ENCODE measurements at places on chromosomes 7 and 10.

GRCh38 chr10:89153116-89153515 is 54.0 kb downstream of the CH25H start:
- no peak for DNase-seq

- DNase-seq, result no peak
These were observed 10.3 kb downstream of the EPHB6 start for GRCh38 chr7:142864980-142865747.

DNA sequence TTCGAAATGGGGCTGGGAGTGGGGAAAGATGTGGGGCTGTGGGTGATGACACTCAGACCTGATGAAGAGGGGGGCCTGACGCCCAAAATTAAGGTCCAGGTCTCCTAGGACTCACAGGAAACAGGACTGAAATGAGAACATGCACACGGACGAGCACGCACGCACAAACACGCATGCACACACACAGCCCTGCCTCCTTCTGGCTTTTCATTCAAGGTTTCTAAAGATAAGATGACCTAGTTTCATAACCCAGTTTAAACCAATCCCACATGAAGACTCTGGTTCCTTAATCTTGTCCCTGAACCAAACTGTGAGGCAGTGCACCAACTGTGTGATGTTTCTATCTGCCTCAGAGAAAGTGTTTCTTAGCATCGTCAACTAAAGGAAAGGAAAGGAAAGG is 162.0 kb downstream of the DGKI start:
- no peak for DNase-seq

- no peak for DNase-seq
These were observed 1270.2 kb upstream of the SORCS1 start for GRCh38 chr10:108434559-108435252.

DNA sequence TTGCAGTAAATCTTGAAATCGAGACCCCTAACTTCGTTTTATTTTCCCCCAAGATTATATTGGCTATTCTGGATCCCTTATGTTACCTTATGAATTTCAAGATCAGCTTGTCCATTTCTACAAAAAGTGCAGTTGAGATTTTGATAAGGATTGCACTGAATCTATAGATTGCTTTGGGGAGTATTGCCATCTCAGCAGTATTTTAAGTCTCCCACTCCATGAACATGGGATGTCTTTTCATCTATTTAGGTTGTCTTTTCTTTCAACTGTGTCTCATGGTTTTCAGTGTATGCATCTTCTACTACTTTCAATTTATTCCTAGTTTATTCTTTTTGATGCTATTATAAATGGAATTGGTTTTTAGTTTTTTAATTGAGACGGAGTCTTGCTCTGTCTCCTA is 89.6 kb downstream of the EZH2 start:
- no peak for DNase-seq

- no peak for DNase-seq
These were observed 48.6 kb upstream of the NOBOX start for GRCh38 chr7:144452064-144452463.

GRCh38 chr10:85047170-85047834 is 718.9 kb downstream of the CCSER2 start:
- DNase-seq, result no peak

DNA sequence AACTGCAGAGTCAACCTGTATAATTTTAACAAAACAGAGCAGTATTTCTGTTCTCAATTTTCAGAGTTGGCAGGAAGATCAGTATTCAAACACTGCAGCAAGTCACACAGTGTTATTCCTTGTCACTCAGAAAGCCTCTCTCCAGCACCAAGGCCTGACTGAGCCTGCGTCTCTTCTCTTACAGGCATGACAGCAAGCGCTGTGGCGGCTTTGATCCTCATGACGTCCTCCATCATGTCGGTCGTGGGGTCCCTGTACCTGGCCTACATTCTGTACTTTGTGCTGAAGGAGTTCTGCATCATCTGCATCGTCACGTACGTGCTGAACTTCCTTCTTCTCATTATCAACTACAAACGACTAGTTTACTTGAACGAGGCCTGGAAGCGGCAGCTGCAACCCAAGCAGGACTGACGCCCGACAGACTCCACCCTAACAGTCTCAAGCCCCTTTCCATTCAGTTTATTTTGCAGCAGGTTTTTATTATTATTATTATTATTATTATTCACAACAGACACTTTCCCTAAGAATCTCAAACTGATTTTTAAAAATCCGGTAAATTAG is 28.0 kb downstream of the GUSB start:
- DNase-seq, result no peak
